CD4-positive, alpha-beta T cell treated with Interleukin-6 for 4 hours (primary cell): ENCODE measurements at places on chromosomes 4 and X.

GRCh38 chr4:88308587-88308986, 24.2 kb upstream of the PPM1K start:
- no peak for DNase-seq

- DNase-seq: no peak
These were observed 824 bp downstream of the SASH3 start for GRCh38 chrX:129780441-129781105.

DNA sequence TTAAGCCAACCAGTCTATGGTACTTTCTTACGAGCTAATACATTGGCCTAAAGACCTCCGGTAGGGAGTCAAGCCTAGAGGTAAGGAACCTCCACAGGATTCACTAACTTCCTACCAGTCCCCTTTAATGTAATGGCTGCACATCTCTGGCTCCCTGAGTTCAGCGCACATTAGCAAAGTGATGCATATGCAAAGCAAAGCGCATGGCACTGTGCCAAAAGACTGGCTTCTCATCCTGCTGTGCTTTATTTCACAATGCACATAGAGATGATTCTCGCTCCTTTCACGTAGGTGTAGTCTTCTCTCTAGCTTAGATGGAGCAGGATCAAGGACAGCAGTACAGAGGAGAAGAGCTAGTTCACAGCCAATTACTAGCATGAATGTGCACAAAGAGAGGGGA, 14.6 kb upstream of the CLTRN start:
- no peak for DNase-seq

DNA sequence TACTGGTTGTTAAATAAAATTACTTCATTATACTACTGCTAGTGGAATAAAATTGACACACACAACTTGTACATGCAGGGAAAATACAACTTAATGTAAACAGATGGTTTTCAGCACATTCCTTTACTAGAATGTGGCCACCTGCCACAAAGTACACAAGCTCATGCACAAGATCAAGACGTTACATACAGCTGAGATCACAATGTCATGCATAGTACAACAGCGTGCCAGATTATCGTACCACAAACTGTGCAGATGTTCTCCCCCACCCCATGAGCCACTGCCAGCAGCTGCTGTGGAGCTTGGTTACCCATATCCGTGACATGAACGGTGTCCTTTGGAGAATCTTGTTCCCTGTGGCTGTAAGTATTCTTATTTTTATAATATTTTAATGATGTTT, 27.7 kb downstream of the FBXO8 start:
- no peak for DNase-seq

DNA sequence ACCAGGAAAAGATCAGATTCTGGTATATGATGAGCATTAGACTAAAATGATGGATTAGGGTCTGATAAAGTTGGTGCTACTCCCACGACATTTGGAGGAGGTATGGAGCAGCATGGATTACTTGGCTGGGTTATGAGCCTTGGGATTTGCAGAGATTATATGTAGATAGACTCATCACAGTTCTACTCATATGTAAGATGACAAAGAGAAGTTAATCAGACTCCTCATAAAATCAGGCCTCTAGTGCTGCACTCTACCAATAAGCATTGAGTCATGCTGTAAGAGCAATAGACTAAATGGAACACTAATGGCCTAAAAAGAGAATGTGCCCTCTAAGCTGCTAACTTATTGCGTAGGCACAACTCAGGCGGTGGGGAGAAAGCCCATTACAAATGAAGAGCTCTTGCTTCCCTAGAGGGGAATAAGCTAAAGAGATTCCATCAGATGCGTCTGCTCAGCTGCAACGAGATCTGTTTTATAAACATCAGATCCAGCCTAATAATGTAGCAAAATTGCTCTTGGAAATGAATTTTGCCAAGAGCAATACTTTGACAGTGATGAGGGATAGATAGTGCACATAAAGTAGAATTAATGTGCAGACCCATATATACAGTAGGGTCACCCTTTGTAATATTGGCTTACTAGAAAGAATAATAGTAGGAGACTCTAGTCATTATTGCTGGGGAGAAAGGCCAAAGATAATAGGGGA, 17.5 kb downstream of the LIAS start:
- DNase-seq: no peak

DNA sequence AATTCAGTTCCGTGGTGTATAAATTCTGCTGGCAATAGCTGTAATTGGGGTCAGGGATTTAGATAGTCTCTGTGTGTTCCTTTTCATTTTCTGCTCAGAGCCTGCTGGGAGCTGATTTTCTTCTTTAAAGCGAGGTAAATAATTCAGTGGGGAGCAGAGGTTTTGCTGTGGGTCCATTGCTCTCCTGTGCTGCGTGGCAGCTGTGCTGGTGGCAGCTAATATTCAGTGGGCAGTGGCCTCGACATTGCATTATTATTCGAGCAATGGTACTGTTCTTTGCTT, 13.7 kb downstream of the XG start:
- no peak for DNase-seq

- no peak for DNase-seq
These were observed 415.7 kb upstream of the NDST4 start for GRCh38 chr4:115529126-115529525.

GRCh38 chrX:42992199-42992943, 214.4 kb upstream of the PPP1R2C start:
- no peak for DNase-seq

DNA sequence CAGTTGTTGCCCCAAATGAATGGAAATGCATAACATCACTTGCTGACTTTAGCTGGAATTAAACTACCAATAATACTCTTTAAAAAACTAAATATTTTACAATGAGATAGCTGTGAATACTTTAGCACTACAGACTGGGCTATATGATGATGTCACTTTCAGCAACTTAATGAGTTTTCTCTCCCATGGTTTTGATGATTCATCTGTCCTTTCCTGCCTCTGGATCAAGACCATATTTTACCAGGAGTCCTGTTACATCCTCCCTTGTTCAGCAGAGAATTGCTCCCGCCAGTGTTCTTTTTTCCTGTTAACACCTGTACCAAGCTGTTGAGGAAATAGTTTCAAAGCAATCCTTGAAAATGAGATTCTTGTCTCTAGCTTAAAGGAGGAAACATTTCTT, 543.0 kb downstream of the SPRY1 start:
- DNase-seq: no peak

GRCh38 chr4:185576314-185576961, 41.1 kb upstream of the PDLIM3 start:
- DNase-seq: no peak

DNA sequence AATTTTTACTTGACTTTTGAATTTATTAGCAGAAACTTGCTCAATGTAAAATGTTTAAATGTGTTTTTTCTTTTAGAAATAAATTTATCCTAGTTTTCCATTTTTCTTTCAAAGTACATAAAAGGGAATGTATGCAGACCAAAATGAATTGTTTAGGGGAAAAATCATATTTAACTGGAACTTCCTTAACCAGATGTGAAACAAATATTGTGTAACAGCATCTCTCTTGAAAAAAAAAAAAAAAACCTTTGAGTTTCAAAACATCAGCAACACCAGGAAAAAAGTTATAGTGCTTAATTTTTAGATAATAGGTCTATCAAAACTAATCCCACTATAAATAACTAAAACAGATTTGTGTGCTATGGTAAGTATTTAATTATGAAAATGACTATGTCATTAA, 14.5 kb upstream of the CCNA2 start:
- DNase-seq: no peak

GRCh38 chr4:13541176-13541604, 3.1 kb downstream of the NKX3-2 start:
- DNase-seq: no peak

DNA sequence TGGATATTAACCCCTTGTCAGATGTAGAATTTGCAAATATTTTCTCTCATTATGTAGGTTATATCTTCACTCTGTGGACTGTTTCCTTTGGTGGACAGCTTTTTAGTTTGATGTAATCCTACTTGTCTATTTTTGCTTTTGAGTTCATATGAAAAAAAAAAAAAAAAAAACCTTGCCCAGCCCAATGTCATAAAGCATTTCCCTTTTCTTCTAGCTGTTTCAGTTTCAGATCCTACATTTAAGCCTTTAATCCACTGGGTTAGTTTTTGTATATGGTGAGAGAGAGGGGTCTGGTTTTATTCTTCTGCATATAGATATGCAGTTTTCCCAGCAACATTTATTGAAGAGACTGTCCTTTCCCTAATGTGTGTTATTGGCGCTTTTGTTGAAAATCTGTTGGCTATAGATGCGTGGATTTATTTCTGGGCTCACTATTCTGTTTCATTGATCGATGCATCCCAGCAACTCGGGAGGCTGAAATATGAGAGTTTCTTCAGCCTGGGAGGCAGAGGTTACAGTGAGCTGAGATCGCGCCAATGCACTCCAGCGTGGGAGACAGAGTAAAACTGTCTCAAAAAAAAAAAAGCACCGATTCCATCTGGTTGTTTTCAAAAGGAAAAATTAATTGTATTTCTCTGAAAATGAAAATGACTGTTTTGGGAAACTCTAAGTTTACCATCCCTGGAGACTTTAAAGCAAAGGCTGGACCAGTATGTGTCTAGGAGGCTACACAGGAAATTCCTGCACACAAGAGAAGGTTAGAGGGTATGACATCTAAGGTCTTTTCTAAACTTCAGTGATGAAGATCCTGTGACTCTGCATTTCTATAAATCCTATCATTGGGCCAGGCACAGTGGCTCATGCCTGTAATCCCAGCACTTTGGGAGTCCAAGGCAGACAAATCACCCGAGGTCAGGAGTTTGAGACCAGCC, 35.6 kb downstream of the STEEP1 start:
- DNase-seq: no peak

DNA sequence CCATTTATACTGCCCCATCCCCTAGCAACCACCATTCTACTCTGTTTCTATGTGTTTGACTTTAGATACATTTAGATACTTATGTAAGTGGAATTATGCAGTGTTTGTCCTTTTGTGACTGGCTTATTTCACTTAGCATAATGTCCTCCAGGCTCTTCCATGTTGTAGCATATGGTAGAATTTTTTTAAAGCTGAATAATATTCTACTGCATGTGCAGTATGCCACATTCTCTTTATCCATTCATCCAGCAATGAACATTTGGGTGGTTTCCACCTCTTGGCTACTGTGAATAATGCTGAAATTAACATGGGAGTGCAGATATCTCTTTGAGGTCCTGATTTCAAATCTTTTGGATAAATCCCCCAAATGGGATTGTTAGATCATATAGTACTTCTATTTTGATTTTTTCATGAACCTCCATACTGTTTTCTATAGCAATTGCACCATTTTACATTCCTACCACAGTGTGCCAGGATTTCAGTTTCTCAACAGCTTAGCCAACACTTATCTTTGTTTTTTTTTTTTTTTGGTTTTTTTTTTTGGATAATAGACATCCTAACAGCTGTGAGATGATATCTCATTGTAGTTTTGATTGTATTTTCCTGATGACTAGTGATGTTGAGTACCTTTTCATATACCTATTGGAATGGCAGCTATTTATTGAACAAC, 105.9 kb upstream of the LNX1 start:
- no peak for DNase-seq

- DNase-seq: no peak
These were observed 35.7 kb downstream of the DIPK2B start for GRCh38 chrX:45164995-45165394.

GRCh38 chr4:77037736-77038135, 38.1 kb downstream of the CCNI start:
- no peak for DNase-seq

DNA sequence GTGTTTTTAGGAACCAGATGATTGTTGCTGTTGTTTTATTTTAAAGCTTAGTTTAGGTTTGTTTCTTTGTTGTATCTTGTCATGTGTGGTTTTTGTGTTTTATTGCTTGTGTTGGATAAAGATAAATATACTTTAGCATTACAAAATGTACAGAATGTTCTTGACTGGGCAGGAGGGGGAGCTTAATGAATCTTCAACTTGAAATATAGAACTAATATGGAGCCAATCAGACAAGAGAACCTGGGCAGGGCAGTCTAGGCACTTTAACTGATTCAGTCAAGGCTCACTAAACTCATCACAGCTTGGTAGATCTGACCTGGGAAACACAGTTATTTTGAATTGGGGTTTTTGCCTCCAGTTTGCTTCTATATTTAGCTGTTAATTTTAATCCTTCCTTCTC, 304.2 kb downstream of the ARHGAP24 start:
- DNase-seq: no peak

DNA sequence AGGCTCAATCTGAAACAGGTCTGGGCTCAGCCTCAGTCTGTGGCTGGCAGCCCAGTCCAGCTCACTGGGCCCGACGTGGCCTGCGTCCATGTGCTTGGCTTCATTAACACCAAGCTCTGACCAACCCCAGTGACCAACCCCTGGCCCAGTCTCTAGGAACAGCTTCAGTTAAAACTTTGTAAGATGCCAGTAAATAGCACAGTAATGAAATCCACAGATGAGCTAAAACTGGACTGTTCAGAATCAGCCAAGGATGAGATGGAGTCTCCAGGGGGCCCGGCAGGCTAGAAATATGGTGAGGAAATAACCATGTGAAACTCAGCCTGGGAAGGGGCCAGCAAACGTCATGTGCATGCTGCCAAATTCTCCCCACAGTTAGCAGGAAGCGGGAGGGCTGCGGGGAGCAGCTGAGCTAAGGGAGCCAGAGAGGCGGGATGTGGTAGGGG, 37.1 kb upstream of the XPNPEP2 start:
- DNase-seq: no peak

- DNase-seq: no peak
These were observed 29.1 kb upstream of the GAB1 start for GRCh38 chr4:143307531-143307930.

GRCh38 chrX:19772096-19772821, 115.1 kb downstream of the SH3KBP1 start:
- no peak for DNase-seq

GRCh38 chr4:85747882-85748491, 273.0 kb downstream of the ARHGAP24 start:
- DNase-seq: no peak

DNA sequence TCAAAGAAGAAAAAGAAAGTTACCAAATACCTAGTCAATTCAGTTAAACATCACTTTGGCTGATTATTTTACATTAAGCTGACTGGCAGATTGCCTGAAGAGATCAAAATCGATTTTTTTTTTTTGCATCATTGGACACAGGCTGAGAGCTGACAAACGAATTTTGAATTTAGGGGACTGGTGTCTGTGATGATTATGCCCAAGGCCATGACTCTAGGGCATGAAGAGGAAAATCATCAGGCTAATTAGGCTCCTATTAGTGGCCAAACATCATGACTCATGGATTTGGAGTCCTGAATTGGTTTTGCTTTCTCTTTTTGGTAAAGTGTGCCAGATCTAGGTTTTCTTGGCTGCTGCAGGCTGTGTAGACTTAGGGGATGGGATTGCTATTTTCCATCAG, 829.3 kb upstream of the LCORL start:
- no peak for DNase-seq

GRCh38 chrX:101744085-101744484, 84.4 kb upstream of the ARMCX2 start:
- no peak for DNase-seq

DNA sequence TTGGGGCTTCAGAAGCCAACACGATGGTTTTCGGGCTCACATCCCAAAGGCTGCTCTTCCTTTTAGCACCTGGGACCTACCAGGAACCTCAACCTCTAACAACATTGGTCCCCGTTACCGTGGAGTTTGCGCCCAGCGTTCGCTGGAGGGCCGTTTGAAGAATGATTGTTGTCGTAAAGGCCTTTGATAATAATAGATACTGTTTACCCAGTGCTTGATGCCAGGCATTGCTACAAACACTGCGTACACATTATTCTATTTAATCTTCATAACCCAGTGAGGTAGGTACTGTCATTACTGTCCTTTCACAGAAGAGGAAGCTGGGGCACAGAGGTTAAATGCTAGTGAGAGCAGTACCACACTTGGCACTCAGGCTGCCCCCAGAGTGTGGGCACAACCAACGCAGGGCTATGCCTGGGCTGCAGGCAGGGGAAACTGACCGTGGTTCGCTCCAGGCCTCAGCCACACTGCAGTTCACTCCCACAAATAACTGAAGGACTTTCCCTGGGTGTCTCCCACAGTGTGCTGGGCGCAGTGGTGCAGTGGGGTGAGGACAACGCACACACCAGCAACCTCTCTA, 1.0 kb upstream of the ACSL1 start:
- no peak for DNase-seq
